T-helper 1 cell (primary cell): ENCODE measurements at places on chromosomes 13 and 19.

DNA sequence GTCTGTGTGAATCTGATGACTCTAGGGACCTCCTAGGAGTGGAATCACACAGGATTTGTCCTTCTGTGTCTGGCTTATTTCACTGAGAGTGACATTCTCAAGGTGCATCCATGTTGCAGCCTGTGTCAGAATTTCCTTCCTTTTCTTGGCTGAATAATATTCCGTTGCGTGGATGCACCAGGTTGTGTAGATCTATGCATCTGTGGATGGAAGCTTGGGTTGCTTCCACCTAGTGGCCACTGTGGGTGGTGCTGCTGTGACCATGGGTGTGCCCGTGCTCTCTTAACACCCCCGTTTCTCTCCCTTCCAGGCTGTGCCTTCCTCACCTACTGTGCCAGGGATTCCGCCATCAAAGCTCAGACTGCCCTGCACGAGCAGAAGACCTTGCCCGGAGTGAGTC, 26.2 kb downstream of the CELF5 start:
- no peak for DNase-seq

- DNase-seq: no peak
Measured at GRCh38 chr19:50490411-50490811, 13.8 kb upstream of the GARIN5A start.

DNA sequence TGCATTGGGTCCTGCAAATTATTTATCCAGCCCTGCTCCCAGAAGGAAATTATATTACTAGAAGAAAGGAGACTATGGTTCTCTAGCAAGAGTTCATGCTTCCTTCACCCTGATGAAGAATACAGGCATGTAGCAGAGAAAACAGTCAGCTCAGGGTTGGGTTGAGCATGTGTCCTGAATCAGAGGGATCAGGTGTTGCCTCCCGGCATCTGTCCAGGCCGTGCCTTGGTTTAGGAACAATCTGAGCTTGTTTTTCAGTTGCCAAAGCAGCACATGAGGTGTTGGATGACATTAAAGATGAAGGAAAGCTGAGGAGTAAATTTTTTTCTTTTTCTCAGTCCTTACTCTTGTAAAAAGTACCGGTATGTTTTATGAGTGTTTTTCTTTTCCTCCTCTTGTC, 62.0 kb downstream of the KL start:
- DNase-seq: no peak

GRCh38 chr19:4052993-4053422, 13.7 kb downstream of the ZBTB7A start:
- no peak for DNase-seq

GRCh38 chr13:24683838-24684599, 3.8 kb downstream of the ATP12A start:
- DNase-seq: peak; percentile 51

- no peak for DNase-seq
Measured at GRCh38 chr13:52809310-52809769, 39.1 kb downstream of the PCDH8 start.

DNA sequence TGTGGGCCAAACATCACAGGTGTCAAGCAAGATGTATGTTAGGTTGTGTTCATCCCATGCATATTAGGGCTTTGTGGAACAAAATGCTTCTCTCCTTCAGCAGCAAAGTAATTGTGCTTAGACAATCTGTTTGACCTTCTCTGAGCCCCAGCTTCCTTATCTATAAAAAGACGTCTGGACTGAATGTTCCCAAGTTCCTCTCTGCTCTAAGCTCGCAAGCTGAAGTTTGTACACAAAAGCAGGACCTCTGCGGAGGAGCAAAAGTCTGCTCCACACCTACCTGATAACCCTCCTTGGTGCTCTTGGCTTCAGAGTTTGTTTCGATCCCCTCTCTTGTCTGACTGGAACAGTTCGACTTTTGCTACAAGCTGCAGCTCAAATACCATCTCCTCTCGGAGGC, 95.7 kb upstream of the UBL3 start:
- DNase-seq: no peak

GRCh38 chr19:6828698-6829633, 56.5 kb downstream of the VAV1 start:
- peak; percentile 16 for DNase-seq

- no peak for DNase-seq
Measured at GRCh38 chr13:23563085-23563845, 6.9 kb upstream of the TNFRSF19 start.

DNA sequence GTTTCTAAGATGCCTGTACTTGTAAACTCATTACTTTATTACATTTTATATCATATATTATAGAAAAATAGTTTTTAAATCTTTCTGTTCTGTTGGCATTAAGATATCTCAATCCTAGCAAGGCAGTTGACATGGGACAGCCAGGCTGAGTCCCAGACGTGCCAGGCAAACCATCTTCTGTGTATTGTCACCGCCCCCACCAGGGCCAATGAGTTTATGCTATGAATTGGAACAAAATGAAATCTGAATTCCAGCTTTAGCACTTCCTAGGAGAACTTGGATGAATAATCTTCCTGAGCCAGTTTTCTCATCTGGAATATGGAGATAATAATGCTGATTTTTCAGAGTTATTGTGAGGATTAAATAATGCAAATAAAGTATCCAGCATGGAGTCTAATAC, 79.9 kb upstream of the GSX1 start:
- peak; percentile 10 for DNase-seq

GRCh38 chr13:51585696-51586095, 1.4 kb downstream of the WDFY2 start:
- DNase-seq: no peak

DNA sequence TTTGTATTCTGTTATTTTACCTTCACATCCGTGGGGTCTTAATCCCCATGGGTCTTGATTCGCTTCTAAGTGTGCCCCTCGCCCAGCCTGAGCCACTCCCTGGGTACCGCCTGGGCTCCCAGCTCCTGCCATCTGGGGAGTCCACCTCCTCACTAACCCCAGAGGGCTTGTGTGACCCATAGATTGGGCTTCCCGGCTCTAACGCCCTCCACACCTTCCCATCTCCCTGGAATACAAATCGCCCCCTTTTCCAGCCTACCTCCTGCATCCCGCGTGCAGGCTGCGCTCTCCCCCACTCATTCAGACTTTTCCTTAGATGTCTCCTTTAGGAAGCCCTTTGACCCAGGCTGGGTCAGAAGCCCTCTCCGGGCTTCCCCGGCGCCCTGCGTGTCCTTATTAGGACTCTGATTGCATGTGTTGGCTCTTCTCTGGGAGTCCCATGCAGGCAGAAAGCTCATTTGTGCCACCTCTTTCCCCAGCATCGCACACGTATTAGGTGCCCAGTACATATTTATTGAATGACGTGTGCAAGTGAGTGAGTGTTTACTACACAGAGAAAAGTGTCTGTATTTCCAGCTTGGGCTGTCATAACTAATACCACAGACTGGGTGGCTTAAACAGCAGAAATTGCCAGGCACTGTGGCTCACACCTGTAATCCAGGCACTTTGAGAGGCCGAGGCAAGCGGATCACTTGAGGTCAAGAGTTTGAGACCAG, 757 bp downstream of the CCDC124 start:
- no peak for DNase-seq

DNA sequence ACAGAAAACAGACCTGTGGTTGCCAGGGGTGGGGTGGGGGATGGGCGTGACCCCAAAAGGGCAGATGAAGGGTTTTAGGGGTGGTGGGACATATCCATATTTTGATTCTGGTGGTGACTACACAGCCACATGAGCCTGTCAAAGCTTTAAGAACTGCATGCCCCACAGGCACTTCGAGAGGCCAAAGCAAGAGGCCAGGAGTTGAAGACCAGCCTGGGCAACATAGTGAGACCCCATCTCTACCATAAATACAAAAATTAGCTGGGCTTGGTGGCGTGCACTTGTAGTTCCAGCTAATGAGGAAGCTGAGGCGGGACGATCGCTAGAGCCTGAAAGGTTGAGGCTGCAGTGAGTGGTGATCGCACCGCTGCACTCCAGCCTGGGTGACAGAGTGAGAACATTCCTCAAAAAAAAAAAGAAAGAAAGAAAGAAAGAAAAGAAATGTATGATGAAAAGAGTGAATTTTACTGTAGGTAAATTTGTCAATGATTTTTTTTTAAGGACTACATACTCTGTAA, 18.9 kb upstream of the BCL3 start:
- no peak for DNase-seq

- no peak for DNase-seq
Measured at GRCh38 chr13:41658057-41658661, 200.8 kb downstream of the RGCC start.

GRCh38 chr19:14375055-14375581, 6.1 kb upstream of the ADGRE5 start:
- peak; percentile 73 for DNase-seq

GRCh38 chr19:5524081-5524480, 43.7 kb downstream of the TINCR start:
- no peak for DNase-seq

DNA sequence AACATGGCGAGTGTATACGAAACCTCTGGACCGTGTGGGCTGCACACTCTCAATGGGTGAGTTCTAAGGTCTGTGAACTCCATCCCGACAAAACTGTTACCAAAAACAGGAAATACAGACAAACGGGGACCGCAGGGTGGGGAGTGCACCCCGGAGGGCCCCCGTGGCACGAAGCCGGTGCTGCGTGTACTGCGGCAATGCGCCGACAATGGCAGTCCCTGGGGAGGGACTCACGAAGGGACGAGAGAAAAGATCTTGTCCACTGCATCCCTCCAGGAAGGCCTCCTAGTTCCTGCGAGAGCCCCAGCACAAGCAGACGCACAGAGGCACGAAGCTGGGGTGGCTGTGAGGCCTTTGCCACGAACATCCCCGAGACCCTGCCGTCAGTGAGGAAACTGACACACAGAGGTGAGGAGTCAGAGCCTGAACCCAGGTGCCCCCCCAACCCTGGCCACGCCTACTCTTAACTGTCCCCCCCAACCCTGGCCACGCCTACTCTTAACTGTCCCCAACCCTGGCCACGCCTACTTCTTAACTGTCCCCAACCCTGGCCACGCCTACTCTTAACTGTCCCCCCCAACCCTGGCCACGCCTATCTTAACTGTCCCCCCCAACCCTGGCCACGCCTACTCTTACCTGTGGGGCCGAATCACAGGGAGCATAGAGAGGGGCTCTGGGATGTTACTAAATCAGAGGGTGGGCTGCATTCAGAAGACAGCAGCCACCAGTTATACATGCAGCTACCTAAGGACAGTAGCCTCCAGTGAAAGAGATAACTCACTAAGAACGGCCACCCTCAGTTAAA, 4.2 kb downstream of the MED16 start:
- DNase-seq: peak; percentile 58

- no peak for DNase-seq
Measured at GRCh38 chr19:50658441-50659317, 9.4 kb downstream of the C19orf81 start.

DNA sequence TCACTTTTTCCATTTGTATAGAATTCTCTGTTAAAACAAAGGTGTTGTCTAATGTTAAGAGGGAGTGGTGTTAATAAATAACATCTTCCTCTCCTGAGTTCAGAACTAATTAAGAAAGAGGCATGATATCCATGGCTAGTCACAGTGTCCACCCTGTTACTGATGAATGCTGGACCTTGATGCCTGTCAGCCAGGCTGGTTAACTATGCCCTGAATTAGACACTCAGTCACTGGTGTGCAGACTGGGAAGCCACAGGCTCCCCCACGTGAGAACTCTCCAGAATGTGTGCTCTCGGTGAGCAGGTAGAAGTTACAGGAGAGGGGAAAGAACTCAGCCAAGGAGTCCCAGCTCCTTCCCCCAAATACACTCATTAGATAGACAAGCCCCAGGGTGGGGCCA, 56.1 kb upstream of the RNF113B start:
- DNase-seq: no peak

DNA sequence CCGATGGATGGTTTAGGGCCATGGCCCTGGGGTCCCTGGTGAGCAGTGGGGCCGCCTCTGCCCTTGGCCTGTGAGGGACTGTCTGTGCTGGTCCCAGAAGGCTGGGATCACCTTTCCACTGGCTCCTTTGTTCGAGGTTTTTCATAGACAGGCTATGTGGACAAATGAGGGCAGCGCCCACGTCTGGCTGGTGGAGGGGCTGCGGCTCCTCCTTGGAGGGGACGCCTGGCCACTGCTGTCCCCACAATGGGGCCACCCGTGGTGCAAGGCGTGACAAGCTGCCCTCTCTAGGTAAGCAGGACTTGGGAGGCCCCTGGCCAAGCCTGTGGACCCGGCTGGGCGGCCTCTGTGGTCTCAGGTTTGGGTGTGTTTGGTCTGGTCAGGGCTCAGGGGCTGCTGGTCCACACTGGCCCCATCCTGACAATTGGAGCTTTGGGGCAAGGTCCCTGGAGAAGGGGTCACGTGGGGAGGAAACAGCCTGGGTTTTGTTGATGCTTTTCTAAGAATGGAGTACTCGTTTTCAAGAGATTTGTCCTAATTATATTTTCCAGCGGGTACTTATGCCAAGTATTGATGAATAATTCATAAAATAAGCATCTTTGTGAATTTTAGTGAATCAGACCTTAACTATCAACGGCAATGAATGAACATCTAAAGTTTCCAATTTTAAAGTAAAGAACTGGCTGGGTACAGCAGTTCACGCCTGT, 33.3 kb downstream of the MCF2L start:
- no peak for DNase-seq

- DNase-seq: no peak
Measured at GRCh38 chr19:32224371-32225244, 120.8 kb upstream of the ZNF507 start.

GRCh38 chr13:85693889-85694511, 105.2 kb downstream of the SLITRK6 start:
- DNase-seq: no peak

GRCh38 chr19:5103061-5103701, 134.3 kb downstream of the KDM4B start:
- no peak for DNase-seq

DNA sequence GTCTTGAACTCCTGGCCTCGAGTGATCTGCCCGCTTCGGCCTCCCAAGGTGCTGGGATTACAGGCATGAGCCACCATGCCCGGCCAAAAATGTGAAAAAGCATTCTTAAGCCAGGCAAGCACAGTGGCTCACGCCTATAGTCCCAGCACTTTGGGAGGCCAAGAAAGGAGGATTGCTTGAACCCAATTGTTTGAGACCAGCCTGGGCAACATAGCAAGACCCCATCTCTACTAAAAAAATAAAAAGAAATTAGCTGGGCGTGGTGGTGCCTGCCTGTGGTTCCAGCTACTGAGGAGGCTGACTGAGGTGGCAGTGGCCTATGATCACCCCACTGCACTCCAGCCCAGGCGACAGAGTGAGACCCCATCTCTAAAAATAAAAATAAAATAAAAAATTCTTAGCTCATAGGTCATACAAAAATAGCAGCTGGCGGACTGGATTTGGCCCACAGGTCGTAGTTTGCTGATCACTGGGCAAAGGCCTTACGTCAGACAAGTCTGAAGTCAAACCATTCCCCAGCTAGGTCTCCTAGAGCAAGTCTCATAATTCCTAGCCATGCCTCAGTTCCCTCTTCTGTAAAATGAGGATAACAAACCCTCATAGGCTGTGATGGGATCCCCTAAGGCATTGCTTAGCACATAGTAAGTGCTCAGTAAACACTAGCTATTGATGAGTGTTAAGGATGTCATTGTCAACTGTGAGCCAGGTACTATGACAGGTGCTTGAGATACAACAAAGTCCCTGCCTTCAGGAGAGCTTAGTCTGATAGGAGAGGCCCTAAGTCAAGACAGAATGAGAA, 36.0 kb downstream of the INSR start:
- DNase-seq: no peak
